Left renal cortex interstitium (tissue), 4 donors: ENCODE measurements at places on chromosomes 2 and 18.
A peak's percentile ranks its signal among the peaks of the same experiment; 100 is the strongest.

DNA sequence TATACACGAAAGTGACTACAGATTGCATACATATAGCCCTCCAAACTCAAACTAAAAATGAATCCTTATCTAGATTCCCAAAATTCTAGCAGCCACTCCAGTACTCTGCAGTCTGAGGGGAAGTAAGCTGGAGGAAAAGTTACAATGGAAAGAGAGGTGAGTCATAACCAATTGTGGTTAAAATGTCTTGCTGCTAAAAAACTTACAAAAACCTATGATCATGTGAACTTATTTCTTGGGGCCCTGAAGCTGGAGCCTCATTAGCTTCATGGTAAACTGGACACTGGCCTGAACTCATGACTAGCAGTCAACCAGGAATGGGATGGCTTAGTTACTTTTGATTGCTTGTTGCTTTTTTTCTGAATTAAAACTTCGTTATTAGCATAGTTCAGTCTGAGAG, 175.9 kb downstream of the SLC4A3 start:
- DNase-seq: no peak

DNA sequence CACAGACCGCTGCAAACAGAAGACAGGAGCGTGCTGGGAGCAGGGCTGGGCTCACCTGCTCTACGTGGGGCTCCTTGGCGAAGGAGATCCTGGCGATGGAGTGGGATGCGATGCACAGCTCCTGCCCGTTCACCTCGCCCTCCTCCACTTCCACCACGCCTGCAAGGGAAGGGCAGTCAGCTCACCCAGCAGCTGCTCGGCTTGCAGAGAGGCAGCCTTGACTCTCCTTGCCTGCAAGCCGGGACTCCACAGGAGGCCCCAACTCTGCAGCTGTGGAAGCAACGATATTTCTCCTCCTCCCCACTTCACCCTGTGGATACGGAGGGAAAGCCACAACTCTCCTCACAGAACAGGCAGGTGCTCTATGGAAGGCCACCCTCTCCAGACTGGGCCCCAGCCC, 35.1 kb downstream of the THAP4 start:
- DNase-seq: no peak

DNA sequence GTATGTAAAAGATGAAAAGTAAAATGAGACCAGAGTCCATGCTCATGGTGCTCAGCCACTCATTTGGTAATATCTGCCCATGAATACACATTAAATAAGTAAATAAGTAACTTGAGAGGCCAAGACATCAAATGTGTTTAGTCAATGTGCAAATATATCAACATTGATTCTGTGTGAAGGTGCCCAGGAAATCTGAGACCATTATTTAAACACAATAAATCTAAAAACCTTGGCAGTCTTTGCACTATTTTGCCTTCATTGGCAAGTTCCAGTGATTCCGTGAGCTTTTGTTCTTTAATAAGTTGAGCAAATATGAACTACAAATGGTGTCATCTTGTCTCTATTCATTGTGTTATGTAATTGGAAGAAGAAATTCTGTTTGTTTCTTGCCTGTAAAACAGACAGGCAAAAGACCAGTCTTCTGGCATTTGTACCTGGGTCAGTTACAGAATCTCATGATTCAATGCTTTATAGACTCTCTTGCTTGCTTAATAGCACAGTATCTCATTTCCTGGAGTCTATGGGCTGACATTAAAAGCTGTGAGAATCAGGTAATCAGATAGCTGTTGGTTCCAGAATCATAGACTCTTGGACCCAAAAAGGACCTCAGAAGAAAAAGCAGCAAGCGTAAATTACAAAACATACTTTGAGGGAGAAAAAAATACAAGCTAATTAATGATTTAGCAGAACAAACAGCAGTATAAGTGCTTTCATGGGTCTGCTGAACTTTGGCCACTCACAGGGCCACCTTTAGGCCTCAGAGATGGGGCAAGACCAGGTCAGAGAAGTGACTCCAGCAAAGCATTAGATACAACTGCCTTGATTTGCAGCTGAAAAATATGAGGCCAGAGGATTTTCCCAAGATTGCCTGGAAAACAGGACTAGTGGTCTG, 20.0 kb upstream of the SERPINB3 start:
- DNase-seq: peak; percentile 48

GRCh38 chr2:174524527-174524926, 37.7 kb upstream of the GPR155 start:
- DNase-seq: no peak

DNA sequence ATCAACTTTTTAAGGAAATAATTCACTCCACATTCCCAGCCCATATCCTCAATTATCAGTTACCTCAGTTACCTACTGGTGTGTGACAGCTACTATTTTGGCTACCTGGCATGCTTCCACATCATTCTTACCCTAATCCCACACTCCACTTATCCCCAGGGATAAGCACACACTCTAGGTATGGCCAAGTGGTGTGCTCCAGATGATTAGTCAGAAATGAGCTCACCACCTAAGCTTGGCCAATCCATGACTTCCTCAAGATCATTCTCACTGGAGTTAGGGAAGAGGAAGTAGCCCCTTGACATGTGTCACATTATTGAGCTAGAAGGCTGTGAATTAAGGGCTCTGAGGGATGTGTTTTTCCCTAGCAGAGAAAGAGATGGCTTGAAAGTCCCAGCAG, 20.9 kb upstream of the SMAD4 start:
- DNase-seq: no peak

DNA sequence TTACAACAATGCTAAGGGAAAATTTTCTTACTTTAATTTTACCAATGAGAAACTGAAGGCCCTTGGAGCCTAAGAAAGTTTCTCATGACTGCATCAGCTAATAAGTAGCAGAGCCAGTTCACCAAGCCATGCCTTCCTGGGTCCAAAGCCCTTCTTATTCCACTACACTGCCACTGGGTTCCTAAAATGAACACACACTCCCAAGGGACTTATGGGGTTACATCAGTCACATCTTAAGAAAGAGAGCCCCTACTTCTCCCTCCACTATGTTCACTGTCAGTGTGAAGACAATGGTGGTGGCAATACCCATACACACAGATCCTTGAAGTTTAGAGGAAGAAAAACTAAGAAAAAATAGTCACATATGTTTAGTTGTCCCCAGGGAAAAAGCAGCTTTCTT, 20.6 kb downstream of the MBD2 start:
- DNase-seq: no peak

DNA sequence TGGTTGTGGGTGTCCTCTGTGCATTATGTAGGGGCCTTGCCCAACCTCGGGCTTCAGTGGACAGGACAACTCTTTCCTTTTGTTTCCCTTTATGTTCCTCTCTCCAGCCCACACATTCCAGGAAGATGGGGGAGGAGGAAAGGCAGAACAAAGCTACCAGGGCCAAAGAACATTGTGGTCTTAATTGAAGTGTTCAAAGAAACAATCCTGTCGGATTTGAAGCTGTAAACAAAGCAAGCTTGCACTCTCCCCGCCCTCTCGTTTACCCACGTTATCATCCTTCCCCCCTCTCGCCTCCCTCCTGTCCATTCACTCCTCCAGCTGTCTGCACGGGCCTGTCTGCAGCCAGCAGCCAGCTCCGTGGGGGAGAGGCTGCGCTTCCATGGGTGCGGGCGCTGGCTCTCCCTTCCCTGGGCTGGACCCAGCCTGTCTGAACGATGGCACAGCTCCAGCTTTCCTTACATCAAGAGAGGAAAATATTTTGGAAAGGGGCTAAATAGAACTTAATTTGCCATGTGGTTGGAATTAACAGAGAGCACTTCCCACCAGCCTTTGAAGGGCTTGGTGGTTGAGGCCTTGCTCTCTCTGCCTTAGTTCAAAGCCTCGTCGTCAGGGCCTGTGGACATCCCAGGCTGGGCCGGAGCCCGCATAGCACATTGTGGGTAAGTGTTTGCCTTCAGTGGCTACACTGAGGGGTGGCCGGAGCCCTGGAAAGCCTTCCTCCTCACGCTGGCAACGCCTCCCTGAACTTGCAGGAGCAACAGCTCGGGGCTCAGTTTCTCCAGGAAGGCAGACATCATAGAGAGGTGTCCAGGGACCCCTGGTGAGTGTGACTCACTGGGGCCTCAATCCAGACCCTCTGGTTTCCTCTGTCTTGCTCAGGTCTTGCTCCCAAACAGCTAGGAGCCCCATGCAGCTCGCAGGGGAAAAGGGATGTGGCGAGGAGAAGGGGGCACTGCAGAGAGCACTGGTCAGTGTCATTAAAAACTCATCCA, 60.6 kb upstream of the HS6ST1 start:
- no peak for DNase-seq

DNA sequence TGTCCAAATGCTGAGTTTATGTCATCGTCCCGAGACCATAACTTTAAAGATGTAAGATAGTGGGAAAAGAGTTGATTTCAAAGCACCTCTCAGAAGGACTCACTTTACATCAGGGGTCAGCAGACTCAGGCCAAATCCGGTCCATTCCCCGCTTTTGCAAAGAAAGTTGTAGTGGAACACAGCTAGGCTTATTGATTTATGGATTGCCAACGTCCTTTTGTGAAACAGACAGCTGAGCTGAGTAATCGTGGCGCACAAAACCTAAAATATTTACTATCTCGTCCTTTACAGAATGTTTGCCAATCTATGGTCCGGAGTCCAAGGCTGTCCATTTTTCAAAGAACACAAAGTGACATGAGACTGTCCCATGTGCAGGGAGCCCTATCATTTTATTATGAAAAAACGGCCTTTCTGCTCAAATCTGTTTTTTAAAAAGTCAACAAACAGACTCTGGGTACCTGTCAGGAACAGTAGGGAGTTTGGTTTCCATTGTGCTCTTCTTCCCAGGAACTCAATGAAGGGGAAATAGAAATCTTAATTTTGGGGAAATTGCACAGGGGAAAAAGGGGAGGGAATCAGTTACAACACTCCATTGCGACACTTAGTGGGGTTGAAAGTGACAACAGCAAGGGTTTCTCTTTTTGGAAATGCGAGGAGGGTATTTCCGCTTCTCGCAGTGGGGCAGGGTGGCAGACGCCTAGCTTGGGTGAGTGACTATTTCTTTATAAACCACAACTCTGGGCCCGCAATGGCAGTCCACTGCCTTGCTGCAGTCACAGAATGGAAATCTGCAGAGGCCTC, at the start of gene IL1RN:
Gene IL1RN, plus strand, starts transcription at position 754 of the 801 bp plus-strand sequence. Its CDS starts 27 bp downstream, at position 781.
- no peak for DNase-seq

- no peak for DNase-seq
Measured at GRCh38 chr2:228329282-228329681, 147.8 kb upstream of the SPHKAP start.

- peak; percentile 41 for DNase-seq
Measured at GRCh38 chr18:9771261-9771976, 63.3 kb downstream of the RAB31 start.

DNA sequence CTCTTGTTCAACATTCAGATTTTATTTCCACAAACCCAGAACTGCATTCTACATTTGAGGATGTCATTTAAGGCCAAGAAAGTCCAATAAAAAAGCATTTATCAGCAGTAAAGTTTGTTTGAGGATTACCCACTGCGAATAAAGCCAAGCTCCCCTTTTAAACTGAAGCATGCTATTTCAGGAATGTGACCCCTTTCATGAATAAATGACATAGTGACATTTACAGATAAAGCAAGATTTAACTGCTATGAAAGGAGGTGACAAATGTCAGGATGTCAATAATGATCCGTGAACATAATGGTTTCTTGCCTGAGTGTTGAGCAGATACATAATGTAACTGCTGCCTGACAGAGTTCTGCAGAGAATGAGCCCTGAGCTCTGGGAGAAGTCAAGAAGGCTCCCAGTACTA, 146.3 kb downstream of the TDRD15 start:
- no peak for DNase-seq

- no peak for DNase-seq
Measured at GRCh38 chr2:74883011-74883410, 49.1 kb downstream of the HK2 start.

- no peak for DNase-seq
Measured at GRCh38 chr18:48740851-48741485, 202.1 kb downstream of the CTIF start.

- no peak for DNase-seq
Measured at GRCh38 chr2:164464376-164464775, 156.9 kb downstream of the GRB14 start.

DNA sequence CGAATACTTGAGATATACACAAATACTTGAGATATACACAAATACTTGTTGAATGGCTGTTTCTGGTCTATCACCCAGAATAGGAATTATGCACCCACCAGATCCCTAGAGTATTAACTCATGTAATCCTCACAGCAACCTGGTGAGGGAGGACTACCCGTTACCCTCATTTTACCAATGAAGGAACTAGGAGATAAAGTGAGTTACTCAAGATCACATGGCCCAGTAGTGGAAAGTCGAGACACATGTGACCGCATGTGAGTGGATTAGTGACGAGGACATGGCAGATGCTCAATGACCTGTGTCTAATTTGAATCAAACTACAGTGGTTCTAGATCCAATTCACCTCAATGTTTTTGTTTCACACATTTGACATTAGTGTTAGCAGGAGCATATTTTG, 2.4 kb downstream of the MOGAT1 start:
- DNase-seq: no peak

- DNase-seq: no peak
Measured at GRCh38 chr18:13145636-13146190, 72.8 kb upstream of the LDLRAD4 start.

DNA sequence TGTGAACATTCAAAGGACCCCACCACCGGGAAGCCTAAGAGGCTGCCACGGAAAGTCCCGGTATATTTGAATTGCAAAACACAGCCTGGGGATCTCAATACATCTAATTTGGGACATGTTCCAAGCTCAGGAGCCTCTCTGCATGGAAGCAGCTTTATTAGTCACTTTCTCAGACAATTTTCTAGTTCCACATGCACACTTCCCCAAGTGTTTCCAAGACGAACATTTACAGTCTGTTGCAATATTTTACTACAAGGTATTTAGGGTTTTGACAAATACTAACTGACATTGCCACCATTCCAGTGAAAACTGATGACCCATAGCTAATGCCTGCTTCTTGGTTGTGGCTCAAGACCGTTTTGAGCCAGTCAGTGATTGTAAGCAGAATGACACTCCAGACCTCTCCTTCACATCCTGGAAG, 145.3 kb downstream of the NCKAP5 start:
- DNase-seq: no peak

GRCh38 chr2:111972955-111973565, 74.7 kb downstream of the MERTK start:
- no peak for DNase-seq

GRCh38 chr2:98484652-98485452, 40.2 kb downstream of the INPP4A start:
- no peak for DNase-seq

DNA sequence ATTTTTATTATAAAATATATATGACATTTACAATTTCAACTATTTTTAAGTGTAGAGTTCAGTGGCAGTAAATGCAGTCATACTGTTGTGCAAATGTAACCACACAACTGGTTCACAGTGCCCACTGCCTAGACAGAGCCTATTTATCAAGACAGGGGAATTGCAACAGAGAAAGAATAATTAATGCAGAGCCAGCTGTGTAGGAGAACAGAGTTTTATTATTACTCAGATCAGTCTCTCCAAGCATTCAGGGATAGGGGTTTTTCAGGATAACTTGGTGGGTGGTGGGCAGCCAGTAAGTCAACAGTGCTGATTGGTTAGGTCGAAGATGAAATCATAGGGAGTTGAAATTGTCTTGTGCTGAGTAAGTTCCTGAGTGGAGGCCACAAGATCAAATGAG, 200.3 kb downstream of the NYAP2 start:
- DNase-seq: no peak
